ENCODE measurements at places on chromosomes 11 and 22.

DNA sequence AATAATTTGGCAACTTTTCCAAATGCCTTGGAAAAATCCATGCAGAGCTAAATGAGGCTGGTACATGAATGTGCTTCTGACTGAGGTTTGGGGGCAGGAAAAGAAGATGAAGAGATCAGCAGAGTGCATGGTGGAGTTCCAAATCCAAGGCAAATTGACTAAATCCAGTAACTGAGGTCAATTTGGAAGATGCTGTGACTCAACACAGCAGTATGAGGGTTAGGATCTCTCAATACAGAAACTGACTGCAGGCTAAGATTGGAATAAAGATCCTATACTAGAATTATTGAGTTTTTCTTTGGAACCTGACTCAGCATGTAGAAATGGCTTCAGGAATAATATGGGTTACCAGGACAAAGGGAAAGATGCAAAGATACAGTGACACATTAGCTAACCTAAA, 99.3 kb upstream of the FAT3 start:
- DNase-seq: no peak

GRCh38 chr11:66958956-66959274, 732 bp upstream of the PC start:
- no peak for DNase-seq

GRCh38 chr11:12013781-12014180, 5.4 kb upstream of the DKK3 start:
- DNase-seq: no peak

- no peak for DNase-seq
Measured at GRCh38 chr11:8829556-8829955, 81.4 kb upstream of the AKIP1 start.

- no peak for DNase-seq
Measured at GRCh38 chr11:10669258-10670033, 24.1 kb downstream of the IRAG1 start.

- peak; percentile 54 for DNase-seq
Measured at GRCh38 chr22:16959345-16959930, 48.6 kb downstream of the GAB4 start.

- DNase-seq: peak; percentile 64
Measured at GRCh38 chr11:8100605-8101004, 19.6 kb downstream of the TUB start.

GRCh38 chr11:15136166-15136565, 21.4 kb downstream of the INSC start:
- no peak for DNase-seq

- no peak for DNase-seq
Measured at GRCh38 chr11:126109941-126110731, 47.5 kb upstream of the CDON start.

DNA sequence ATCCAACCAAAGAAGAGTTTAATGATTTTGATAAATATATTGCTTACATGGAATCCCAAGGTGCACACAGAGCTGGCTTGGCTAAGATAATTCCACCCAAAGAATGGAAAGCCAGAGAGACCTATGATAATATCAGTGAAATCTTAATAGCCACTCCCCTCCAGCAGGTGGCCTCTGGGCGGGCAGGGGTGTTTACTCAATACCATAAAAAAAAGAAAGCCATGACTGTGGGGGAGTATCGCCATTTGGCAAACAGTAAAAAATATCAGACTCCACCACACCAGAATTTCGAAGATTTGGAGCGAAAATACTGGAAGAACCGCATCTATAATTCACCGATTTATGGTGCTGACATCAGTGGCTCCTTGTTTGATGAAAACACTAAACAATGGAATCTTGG, 23.9 kb downstream of the KDM4D start:
- DNase-seq: no peak

DNA sequence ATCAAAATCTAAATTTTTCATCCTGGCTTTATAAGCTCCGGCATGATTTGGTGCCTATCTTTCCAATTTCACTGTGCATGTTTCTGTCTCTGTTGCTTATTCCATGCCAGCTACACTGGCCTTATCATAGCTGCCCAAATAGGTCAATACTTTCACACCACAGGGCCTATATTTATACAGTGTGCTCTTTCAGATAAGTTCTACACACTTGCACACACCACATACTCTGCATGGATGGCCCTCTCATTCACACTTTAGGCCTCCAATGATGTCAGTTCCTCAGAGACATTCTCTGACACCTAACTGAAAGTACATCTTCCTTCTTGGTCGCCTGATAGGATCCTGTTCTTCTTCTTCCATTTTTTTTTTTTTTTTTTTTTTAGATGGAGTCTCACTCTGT, 7.0 kb downstream of the ALG8 start:
- DNase-seq: no peak

- DNase-seq: no peak
Measured at GRCh38 chr11:128860571-128861361, 6.3 kb downstream of the KCNJ1 start.

DNA sequence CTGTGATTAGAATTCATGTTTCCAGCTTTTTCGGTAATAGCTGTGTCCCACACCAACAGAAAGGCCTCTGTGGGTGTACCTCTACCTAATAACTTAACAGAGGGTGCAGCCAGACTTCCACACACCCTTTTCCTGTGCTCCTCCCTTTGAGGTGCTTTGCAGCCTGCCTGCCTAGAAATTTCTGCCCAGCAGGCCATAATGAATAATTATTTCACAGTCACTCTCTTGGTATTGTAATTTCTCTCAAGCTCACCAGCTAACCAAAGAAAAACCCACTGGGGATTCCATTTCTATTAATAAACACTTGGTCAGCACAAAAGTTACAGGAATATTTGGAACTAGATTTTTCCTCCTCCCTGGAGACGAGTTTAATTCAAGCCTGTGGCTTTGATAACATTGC, 13.3 kb downstream of the WT1 start:
- DNase-seq: no peak

GRCh38 chr22:49592780-49593501, 234.7 kb downstream of the BRD1 start:
- DNase-seq: no peak

GRCh38 chr11:115659061-115659963, 155.1 kb upstream of the CADM1 start:
- DNase-seq: no peak

- DNase-seq: no peak
Measured at GRCh38 chr22:27876684-27877083, 42.4 kb downstream of the PITPNB start.

DNA sequence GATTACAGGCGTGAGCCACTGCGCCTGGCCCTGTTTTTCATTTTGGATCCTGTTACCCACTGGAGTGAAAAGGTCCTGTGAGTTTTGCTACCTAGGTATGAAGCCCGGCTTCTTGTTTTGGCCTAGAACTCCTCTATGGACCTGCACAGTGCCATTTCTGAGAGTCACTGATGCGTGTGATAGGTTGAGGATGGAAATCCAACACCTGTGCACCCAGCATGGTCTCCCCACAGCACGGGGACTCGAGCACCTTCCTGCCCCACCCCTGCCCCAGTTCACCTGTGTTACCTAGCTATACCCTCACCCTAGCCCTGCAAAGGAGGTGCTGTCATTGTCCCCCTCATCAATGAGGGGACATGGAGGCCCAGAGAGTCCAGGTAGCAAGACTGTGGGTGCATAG, 5.1 kb downstream of the FBLN1 start:
- DNase-seq: no peak

DNA sequence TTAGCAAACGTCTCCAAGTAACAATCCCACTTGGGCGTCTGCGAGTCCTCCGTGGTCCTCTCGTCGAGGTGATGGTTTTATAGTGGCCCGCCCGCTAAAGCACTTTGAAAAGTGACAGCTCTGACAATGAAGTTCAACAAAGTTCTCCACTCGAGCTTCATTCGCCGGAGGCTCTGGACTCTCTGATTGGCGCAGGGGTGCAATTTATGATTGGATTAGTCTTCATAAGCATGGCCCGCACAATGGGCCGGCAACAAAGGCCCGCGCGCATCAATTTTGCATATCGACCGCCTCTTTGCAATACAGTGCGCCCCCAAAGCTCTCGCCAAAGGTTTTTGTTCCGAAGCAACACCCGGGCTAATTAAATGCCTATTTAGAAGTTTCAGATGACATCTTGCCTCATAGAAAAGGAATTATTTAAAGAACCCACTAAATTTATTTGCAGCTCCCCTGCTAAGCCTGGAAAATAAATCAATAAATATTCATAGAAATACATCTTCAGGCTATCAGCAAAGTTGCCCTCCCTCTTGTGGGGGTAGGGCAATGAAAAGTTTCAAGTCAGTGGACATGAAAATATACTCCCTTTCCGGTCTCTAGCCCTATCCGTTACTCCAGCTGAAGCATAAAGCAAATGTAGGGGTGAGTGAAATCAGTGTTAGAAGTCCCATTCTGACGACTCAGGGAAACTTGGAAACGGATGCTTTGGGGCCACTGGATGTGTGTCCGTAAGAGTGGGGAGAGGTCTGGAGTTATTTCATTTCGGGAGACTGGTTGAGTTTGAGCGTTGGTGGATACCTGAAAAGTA, at the start of gene DBX1:
DBX1 (minus strand) TSS at position 51 of the 805 bp plus-strand sequence. CDS start 151 bp downstream, outside the sequence.
- DNase-seq: no peak

DNA sequence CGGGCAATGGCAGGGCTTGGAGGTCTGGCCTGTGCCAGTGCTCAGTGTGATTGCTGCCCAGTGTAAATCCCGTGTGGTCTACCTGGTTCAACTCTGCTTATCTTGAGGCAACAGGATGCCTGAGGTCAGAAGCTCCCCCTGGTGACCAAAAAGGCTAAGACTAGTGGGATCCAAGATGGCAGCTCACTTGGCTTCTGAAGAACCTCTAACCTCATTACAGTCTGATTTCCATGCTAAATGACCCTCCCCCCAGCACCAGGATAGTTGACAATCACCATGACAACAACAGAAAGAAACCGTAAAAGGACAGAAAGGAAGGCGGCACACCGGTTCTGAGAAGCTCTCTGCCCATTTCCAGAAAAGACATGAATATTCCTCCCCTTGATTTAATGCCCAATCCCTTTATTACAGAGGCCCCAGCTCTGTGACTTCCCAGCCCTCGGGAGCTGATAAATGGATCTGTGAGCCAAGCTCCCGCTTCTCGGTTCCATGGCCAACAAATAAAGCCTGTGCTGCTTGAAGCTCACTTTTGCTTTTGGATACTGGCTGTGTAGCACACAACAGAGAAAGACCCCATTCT, 398.4 kb downstream of the CTTN start:
- DNase-seq: no peak

- DNase-seq: no peak
Measured at GRCh38 chr22:28112190-28112544, 193.1 kb upstream of the PITPNB start.

GRCh38 chr11:60182541-60183330, at the start of gene MS4A6A:
Gene MS4A6A, minus strand, starts transcription at chr11:60183083. Its CDS starts 1,356 bp downstream, at chr11:60181727.
- DNase-seq: no peak

DNA sequence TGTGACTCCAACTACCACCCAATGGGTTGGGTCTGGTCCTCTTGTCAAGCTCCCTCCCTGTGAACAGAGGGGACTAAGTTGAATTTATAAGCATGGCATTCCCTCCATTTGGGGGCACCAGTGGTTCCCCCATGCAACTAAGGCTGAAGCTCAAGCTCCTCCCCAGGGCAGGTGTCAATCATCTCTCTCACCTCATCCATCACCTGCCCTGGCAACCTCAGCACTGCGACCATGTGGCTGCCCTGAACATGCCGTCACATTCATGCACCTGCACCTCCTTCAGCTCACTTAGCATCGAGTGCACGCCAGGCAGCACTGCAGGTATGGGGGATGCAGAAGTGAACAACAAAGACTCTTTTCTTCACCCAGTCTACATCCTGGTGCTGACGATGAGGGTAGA, 799.3 kb downstream of the TBC1D22A start:
- DNase-seq: peak; percentile 61

- DNase-seq: no peak
Measured at GRCh38 chr11:68076371-68077042, 37.7 kb downstream of the TCIRG1 start.

DNA sequence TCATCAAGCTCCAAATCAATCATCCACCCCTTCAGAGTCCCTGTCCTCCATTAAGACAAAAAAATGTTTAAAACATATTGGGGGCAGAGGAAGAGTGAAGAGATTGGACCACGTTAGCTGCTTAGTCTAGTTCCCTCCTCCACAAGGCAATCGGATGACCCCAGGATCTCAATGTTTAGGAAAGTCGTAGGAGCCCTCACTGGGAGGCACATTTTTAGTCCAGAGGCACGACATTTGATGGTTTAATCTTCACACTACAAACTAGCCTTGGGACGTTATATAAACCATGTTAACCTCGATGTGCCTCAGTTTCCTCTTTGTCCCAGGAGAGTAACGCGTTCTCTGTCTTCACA, 588 bp upstream of the FAT3 start:
- no peak for DNase-seq

DNA sequence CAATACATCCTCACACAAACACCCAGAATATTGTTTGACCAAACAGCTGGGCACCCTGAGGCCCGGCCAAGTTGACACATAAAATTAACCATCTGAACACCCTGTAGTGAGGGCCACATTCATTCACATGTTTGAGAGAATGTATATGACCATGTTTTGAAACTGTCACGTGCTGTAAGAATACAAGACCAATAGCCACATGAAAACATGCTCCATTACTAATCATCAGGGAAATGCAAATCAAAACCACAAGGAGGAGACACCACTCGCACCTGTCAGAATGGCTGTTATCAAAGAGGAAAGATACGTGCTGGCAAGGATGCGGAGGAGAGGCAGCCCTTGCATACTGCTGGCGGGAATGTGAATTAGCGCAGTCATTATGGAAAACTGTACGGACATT, 38.3 kb upstream of the IGSF9B start:
- no peak for DNase-seq

- DNase-seq: no peak
Measured at GRCh38 chr11:13462311-13462900, 616 bp downstream of the BTBD10 start.

DNA sequence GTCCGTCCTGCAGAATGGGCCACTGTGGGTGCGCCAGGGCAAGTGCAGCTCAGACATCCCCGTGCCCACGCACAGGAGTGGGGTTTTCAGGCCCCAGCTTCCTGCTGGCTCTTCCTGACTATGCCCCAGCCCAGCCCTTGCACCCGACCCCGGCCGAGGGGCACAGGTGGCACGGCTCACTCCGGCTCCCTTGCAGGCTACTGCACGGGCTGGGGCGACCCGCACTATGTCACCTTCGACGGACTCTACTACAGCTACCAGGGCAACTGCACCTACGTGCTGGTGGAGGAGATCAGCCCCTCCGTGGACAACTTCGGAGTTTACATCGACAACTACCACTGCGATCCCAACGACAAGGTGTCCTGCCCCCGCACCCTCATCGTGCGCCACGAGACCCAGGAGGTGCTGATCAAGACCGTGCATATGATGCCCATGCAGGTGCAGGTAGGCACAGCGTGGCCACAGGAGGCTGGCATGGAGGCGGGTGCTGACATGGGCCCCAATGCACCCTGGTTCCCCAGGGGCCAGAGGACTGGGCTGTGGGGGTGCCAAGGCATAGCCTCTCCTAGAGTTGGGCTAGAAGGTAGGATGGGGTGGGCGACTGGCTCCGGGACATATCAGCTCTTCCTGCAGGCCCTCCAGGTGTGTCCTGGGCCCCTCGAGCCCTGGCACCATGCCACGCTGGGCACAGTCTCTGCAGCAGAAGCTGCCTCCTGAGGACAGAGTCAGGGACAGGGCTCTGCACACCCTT, 27.7 kb downstream of the MUC2 start:
- no peak for DNase-seq

- no peak for DNase-seq
Measured at GRCh38 chr22:36480941-36481392, 473 bp downstream of the TXN2 start.
